ENCODE measurements at places on chromosomes 3 and 15.

- DNase-seq = no peak
- no peak overlapping the region for H3K4me3 ChIP-seq
- H3K36me3 ChIP-seq = no peaks in the 10 kb centered on the region
- no peaks in the 10 kb centered on the region for H3K27me3 ChIP-seq
Measured at GRCh38 chr3:106438887-106439286, 570.1 kb upstream of the CBLB start.

- H3K27me3 ChIP-seq = no peaks in the 10 kb centered on the region
- H3K27ac ChIP-seq = no peak overlapping the region
- no peak for DNase-seq
- no peaks in the 10 kb centered on the region for H3K36me3 ChIP-seq
- no peak overlapping the region for H3K4me3 ChIP-seq
Measured at GRCh38 chr3:55185380-55185779, 257.5 kb upstream of the LRTM1 start.

DNA sequence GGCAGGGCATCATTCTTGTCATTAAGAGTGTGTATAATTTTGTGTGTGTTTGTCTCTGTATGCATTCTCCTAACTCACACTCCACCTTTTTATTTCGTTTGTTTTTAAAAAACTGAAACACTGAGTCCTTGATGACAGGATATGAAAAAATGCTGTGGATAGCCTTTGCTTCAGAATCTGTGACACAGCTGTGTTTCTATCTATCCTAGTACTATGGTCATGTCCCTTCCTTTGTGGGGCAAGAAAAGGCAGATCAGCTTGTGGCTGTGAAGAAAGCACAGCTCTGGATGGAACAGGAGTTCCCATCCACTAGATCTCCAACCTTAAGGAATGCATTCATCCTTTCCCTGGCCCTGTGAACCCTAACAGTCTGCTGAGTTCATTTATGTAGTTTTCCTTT lies 60.3 kb downstream of the OTOL1 start:
- H3K27ac ChIP-seq = no peak overlapping the region
- no peak for DNase-seq
- H3K4me1 ChIP-seq = no peaks in the 10 kb centered on the region
- no peaks in the 10 kb centered on the region for H3K27me3 ChIP-seq

- H3K27ac ChIP-seq = no peak overlapping the region
- no peaks in the 10 kb centered on the region for H3K27me3 ChIP-seq
- H3K4me1 ChIP-seq = peaks cover 6% of the 10 kb centered on the region
Measured at GRCh38 chr3:107216711-107217110, 160.5 kb upstream of the CCDC54 start.

GRCh38 chr15:62895139-62895866 lies 147.2 kb upstream of the TPM1 start:
- peak overlapping the region; percentile 78 for H3K27ac ChIP-seq
- peaks cover 31% of the 10 kb centered on the region for H3K4me1 ChIP-seq
- DNase-seq = no peak

- H3K27me3 ChIP-seq = no peaks in the 10 kb centered on the region
- H3K27ac ChIP-seq = no peak overlapping the region
- H3K36me3 ChIP-seq = no peaks in the 10 kb centered on the region
- H3K4me1 ChIP-seq = no peaks in the 10 kb centered on the region
- no peak overlapping the region for H3K4me3 ChIP-seq
- no peak for DNase-seq
Measured at GRCh38 chr15:65192016-65192415, 6.9 kb upstream of the CLPX start.

- no peaks in the 10 kb centered on the region for H3K27me3 ChIP-seq
Measured at GRCh38 chr3:101383156-101383575, 62.8 kb upstream of the IMPG2 start.

Measured in ascending aorta (tissue), 2 donors.